ENCODE measurements at places on chromosomes 16 and 17. TPM values are rescaled to one million over a fixed set of nuclear protein-coding genes. Genes with fewer than 3 reads are reported as not detected.

GRCh38 chr17:81431545-81432482, 36.6 kb downstream of the BAHCC1 start:
- H3K4me1 ChIP-seq: peaks cover 3% of the 10 kb centered on the region
- no peak overlapping the region for H3K4me3 ChIP-seq

DNA sequence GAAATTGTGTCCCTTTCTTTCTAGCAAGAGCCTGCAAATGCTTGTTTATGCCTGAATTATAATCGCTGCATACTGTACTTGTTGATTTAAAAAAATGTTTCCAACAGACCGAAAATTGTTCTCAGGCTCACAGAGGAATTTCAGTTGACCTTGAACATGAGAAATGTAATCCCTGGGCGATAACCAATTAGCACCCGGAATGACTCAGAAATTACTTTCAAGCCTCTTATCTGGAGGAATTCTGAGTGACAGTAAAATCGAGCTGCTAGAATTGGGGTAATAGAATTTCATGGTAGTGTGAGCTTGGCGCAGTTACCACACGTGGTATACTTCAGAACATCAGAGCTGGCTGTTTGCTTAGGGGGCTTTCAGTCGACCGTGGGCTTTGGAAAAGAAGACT, 139.1 kb upstream of the CACNG3 start:
- peaks cover 4% of the 10 kb centered on the region for H3K4me1 ChIP-seq
- no peak overlapping the region for H3K4me3 ChIP-seq
- no peaks in the 10 kb centered on the region for H3K27me3 ChIP-seq
- peaks cover 32% of the 10 kb centered on the region for H3K36me3 ChIP-seq

The ASB16 gene
- total RNA-seq: 0.51 TPM

The TOP2A gene
- 314 TPM for total RNA-seq

- peaks cover 17% of the 10 kb centered on the region for H3K4me1 ChIP-seq
- peaks cover 36% of the 10 kb centered on the region for H3K27me3 ChIP-seq
- H3K4me3 ChIP-seq: no peak overlapping the region
- no peak for DNase-seq
- H3K36me3 ChIP-seq: no peaks in the 10 kb centered on the region
These were observed 4.4 kb downstream of the EPN3 start for GRCh38 chr17:50536683-50537646.
